Kidney (tissue), 22 donors: ENCODE measurements at places on chromosomes 1 and 21. TPM values are rescaled to one million over a fixed set of nuclear protein-coding genes. Genes with fewer than 3 reads are reported as not detected.
A peak's percentile ranks its signal among the peaks of the same experiment; 100 is the strongest.

DNA sequence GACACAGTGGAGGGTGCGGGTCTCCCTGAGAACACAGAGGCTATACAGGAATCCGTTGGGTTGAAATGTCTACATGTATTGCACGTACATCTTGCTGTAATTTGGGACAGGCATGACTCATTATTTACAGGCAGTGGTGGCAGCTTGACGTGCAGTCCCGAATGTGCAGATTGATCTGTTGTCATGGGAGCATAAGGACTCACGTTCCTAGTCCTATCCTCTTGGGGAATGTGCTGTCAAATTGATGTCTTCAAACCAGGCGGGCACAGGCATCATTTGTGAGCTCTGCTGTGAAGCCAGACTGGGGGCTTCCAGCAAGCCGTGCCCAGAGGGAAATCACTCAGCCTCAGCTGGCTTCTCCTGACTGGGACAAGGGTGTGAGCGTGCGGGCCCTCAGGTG lies 40.5 kb downstream of the S100B start:
- no peaks in the 10 kb centered on the region for H3K4me1 ChIP-seq
- H3K27me3 ChIP-seq = no peaks in the 10 kb centered on the region
- H3K36me3 ChIP-seq = no peaks in the 10 kb centered on the region
- H3K4me3 ChIP-seq = no peak overlapping the region

CGN gene
- 41.6 TPM for total RNA-seq

DNA sequence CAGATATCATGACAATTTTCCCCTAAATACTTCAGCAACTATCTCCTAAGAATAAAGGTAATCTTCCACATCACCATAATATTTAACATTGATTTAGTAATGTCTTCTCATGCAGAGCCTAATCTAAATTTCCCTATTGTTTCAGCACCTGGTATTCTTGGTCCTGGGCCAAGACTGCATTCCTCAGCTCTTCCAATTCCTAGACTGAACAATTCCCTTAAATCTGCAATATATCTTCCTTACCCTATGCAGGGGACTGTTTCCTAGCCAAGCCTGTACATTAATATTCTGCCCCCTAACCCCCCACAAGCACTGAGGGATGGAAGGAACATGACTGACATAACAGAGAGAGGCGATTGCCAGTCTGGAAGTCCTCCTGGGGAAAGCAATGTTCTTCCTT lies 28.7 kb upstream of the DISP1 start:
- no peak overlapping the region for H3K27ac ChIP-seq
- no peaks in the 10 kb centered on the region for H3K4me1 ChIP-seq
- H3K27me3 ChIP-seq = no peaks in the 10 kb centered on the region

ERMAP gene
- 13.3 TPM for total RNA-seq

DNA sequence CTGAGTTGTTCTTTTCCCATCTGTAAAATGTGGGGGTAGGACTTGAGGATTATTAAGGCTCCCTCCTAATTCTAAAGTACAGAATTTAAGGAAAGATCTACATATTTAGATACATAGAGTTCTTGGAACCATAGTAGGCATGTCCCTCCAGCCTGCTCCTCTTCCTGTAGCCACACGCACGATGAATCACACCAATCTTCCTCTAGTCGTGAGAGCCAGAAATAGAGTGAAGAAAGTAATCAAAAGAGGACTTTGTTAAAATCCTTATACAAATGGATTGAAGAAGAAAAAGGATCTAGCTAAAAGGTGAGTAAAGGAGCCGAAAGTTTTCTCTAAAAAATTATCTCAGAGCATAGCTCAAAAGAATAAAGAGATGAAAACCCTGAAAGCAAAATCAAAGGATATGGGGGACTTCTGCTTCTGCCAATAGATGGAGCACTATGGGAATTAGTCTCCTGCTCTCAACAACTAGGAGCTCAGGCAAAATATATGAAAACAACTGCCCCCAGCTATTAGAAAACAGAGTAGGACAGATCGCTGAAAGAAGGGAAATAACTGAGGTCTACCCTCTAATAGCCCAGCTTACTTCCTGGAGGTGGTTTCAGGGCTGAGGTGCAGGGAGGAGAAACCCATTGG lies 8.5 kb downstream of the C1orf141 start:
- H3K4me3 ChIP-seq = no peak overlapping the region
- H3K4me1 ChIP-seq = no peaks in the 10 kb centered on the region
- no peaks in the 10 kb centered on the region for H3K36me3 ChIP-seq

TSPAN1 gene
- 578 TPM for total RNA-seq

DNA sequence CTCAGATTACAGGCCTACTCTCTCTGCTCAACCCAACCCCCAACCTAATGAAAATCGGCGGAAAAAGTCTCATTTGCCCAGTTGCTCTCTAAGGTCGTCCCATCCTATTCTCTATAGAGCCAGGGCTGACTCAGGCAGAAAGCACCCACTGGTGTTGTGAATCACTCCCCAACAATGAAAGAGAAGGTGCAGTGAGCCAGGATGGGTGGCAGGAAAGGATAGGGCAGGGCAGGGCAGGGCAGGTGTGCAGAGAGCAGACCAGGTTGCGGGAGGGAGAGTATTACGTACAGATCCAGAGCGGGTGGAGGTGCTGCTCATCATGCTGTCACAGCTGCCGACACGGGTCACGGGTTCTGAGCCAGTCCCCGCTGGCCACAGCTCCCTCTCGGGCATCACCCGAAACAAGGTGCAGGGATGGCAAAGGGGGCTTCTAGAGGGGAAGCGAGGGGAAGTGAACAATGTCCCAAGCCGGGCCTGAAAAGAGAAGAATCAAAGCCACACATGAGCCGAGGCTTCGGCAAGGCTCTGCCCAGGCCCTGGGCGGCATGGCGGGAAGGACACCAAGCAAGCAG lies 5.3 kb downstream of the C1orf116 start:
- H3K4me1 ChIP-seq = peaks cover 40% of the 10 kb centered on the region
- no peak for DNase-seq
- H3K27me3 ChIP-seq = no peaks in the 10 kb centered on the region

GRCh38 chr1:32709075-32709474 lies 6.5 kb upstream of the SYNC start:
- no peaks in the 10 kb centered on the region for H3K4me1 ChIP-seq
- no peaks in the 10 kb centered on the region for H3K36me3 ChIP-seq
- H3K4me3 ChIP-seq = no peak overlapping the region
- no peaks in the 10 kb centered on the region for H3K27me3 ChIP-seq

GRCh38 chr1:197180252-197180878 lies 33.9 kb upstream of the ASPM start:
- H3K36me3 ChIP-seq = peaks cover 20% of the 10 kb centered on the region
- no peak overlapping the region for H3K4me3 ChIP-seq
- no peaks in the 10 kb centered on the region for H3K4me1 ChIP-seq
- DNase-seq = no peak
- H3K27ac ChIP-seq = no peak overlapping the region

DNA sequence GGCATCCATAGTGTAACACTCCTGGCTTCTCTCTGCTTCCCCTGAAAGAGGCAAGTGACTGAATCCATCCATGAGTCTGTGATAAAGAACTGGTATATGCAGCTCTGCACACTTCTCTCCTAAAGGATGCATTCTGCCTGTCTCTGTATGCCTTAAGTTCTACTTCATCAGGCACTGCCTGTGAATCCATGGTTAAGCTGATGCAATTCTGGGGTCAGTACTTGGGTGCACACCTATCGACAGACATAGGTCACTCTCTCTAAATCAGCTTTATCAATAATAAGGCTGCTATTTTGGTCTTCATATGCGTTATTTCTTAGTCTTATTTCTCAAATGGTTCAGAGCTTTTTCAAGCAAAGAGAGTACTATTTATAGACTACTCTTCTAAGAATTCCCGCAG lies 32.7 kb upstream of the PTP4A2 start:
- H3K4me3 ChIP-seq = no peak overlapping the region
- H3K27ac ChIP-seq = no peak overlapping the region
- H3K36me3 ChIP-seq = no peaks in the 10 kb centered on the region
- DNase-seq = no peak
- H3K4me1 ChIP-seq = no peaks in the 10 kb centered on the region
- H3K27me3 ChIP-seq = no peaks in the 10 kb centered on the region

ILDR2 gene
- total RNA-seq = 5.9 TPM

EEIG2 gene
- 8.3 TPM for total RNA-seq

DNA sequence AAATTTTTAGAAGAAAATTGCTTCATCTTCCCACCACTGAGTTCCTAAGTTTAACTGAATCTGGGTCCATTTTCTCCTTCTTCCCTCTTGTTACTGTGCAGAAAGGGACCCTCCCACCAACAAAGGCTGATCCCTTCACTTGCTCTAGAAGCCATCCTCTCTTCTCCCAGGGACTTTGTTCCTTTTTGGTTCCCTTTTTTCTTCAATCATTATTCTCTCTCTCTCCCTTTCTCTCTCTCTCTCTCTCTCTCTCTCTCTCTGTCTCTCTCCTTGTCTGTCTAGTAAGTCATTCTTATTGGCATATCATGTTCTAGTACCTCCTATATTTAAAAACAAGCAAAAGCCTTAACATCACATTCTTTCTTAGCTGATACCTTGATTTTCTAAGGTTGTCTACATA lies 31.7 kb upstream of the GADD45A start:
- H3K4me3 ChIP-seq = no peak overlapping the region
- DNase-seq = no peak
- no peaks in the 10 kb centered on the region for H3K36me3 ChIP-seq
- no peak overlapping the region for H3K27ac ChIP-seq

DNA sequence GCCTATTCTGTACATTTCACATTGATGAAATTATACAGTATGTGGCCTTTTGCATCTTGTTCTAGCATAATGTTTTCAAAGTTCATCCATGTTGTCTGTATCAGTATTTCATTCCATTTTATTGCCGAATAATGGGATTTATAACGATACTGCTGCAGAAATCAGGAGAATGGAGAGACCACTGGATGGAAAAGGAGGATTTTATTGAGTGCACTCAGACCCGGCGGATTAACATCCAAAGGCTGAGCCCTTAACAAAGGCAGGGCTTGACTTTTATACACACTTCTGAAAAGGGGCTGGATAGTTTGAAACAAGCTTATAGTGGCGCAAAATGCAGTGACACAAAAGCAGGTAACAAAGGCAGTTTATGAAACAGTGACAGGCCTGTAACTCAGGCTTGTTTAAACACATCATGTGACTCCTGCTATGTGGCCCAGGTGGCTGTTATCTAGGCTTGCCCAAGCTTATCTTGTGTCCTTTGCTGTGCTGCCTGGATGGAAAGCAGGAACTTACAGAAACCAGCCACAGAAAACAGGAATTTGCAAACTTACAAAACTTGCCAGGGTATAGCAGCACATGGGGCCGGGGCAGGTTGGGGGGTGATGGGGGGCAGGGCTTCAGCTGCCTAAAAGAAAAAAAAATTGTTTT lies 32.8 kb upstream of the KCNJ15 start:
- H3K36me3 ChIP-seq = no peaks in the 10 kb centered on the region
- H3K4me1 ChIP-seq = no peaks in the 10 kb centered on the region
- no peak overlapping the region for H3K27ac ChIP-seq
- H3K4me3 ChIP-seq = no peak overlapping the region
- H3K27me3 ChIP-seq = no peaks in the 10 kb centered on the region
- no peak for DNase-seq

- no peaks in the 10 kb centered on the region for H3K27me3 ChIP-seq
- DNase-seq = peak; percentile 79
- H3K27ac ChIP-seq = peak overlapping the region; percentile 81
- H3K4me3 ChIP-seq = no peak overlapping the region
- peaks cover 2% of the 10 kb centered on the region for H3K4me1 ChIP-seq
Measured at GRCh38 chr21:45309069-45309986, 21.6 kb upstream of the POFUT2 start.

- H3K4me3 ChIP-seq = peak overlapping the region; percentile 60
- H3K27me3 ChIP-seq = no peaks in the 10 kb centered on the region
- no peak for DNase-seq
- H3K27ac ChIP-seq = peak overlapping the region; percentile 15
Measured at GRCh38 chr1:201153474-201154388, 543 bp downstream of the TMEM9 start.

PLA2G2C gene
- 0.31 TPM for total RNA-seq

THEM4 gene
- total RNA-seq = 17.5 TPM

DNA sequence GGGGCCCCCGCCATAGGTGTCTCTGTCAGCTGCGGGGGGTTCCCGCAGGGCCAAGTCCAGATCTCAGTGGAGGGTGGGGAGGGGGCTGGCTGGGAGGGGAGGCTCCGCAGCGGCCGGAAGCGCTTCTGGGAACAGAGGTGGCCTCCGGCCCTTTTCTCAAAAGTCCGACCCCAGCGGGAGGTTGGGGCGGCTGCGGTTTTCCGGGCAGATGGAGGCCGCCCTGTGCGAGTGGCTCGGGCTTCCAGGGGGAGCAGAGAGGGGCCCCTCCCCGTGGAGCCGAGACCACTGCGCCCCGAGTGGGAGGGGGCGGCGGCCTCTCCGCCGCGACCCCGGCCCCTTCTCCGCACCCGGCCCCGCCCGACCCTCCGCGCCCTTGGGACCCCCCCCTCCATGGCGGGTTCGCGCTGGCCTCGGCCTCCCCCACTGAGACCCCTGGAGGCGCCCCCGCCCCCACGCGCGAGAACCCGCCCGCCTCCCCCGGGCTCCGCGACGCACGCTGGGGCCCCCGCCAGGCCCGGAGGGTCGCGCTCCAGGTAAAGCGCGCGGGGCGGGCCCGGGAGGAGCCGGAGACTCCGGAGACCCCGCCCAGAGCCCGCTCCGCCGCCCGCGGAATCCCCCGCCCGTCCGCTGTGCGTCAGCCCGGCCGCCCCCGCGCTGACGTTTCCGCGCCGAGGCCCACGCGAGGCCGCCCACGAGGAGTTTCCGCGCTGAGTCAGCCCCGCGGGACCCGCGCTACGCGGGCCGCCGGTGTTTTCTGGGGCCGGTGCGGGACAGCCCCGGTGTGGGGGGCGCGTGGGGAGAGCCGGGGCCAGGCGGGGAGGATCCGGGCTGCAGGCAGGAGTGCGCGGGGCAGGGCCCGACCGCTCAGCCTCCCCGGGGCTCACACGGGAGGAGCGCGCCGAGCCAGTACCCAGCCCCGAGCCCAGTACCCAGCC lies 5.2 kb downstream of the TNFRSF18 start:
- H3K36me3 ChIP-seq = no peaks in the 10 kb centered on the region
- no peak overlapping the region for H3K27ac ChIP-seq
- H3K27me3 ChIP-seq = no peaks in the 10 kb centered on the region

DNA sequence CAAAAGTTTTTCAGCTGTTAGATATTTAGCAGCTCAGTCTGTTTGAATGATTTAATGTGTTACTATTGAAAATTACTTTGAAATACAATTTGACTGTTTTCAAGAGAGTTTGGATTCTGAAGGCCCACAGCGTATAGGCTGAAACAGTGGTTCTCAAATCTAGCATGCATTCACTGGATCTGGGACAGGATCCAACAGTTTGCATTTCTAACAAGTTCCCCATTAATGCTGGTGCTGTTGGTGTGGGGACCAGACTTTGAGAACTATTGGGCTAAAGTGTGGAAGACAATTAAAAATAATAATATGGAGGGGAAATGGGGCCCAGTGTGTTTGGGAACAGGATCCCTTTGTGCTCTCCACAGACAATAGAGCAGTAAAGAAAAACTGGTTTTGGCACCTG lies 31.9 kb downstream of the ITSN1 start:
- no peaks in the 10 kb centered on the region for H3K36me3 ChIP-seq
- H3K27me3 ChIP-seq = no peaks in the 10 kb centered on the region
- H3K27ac ChIP-seq = no peak overlapping the region
- no peak for DNase-seq
- H3K4me3 ChIP-seq = no peak overlapping the region
- peaks cover 2% of the 10 kb centered on the region for H3K4me1 ChIP-seq

S100A3 gene
- total RNA-seq = 8.4 TPM
